ENCODE measurements at places on chromosomes 6 and 20.
A peak's percentile ranks its signal among the peaks of the same experiment; 100 is the strongest.

- H3K27me3 ChIP-seq = peaks cover 1% of the 10 kb centered on the region
- peaks cover 5% of the 10 kb centered on the region for H3K4me1 ChIP-seq
- no peak overlapping the region for H3K4me3 ChIP-seq
- H3K36me3 ChIP-seq = no peaks in the 10 kb centered on the region
Observed at GRCh38 chr6:125346201-125346925, 44.6 kb upstream of the HDDC2 start.

GRCh38 chr6:15554728-15555100, 108.1 kb downstream of the DTNBP1 start:
- no peak overlapping the region for H3K27ac ChIP-seq
- peaks cover 2% of the 10 kb centered on the region for H3K4me1 ChIP-seq

DNA sequence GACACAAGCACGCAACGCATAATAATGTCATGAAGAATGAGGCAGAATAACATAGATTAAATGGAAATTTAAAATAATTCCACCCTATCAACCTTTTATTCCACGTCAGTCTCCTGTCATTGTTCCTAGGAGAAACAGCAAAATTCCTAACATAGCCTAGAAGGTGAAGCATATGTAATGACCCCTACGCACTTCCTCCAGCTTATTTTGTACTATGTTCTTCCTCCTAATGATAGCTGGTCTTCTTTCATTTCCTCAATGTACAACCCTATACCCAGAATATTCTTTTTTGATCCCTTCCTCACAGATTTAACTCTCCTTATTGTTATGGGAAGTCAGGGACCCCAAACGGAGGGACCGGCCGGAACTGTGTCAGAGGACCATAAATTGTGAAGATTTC, 122.0 kb upstream of the CARMIL1 start:
- H3K4me1 ChIP-seq = no peaks in the 10 kb centered on the region
- H3K27ac ChIP-seq = no peak overlapping the region
- H3K27me3 ChIP-seq = no peaks in the 10 kb centered on the region
- no peak overlapping the region for H3K4me3 ChIP-seq
- no peak for DNase-seq

GRCh38 chr6:25387483-25387882, 108.3 kb downstream of the CARMIL1 start:
- H3K27me3 ChIP-seq = no peaks in the 10 kb centered on the region
- H3K4me1 ChIP-seq = peaks cover 13% of the 10 kb centered on the region
- H3K36me3 ChIP-seq = no peaks in the 10 kb centered on the region
- no peak overlapping the region for H3K4me3 ChIP-seq
- no peak overlapping the region for H3K27ac ChIP-seq

GRCh38 chr6:7631466-7631865, 41.5 kb downstream of the SNRNP48 start:
- H3K27ac ChIP-seq = no peak overlapping the region
- H3K36me3 ChIP-seq = no peaks in the 10 kb centered on the region
- H3K27me3 ChIP-seq = peaks cover 9% of the 10 kb centered on the region

- no peak overlapping the region for H3K4me3 ChIP-seq
- no peaks in the 10 kb centered on the region for H3K4me1 ChIP-seq
- H3K27ac ChIP-seq = no peak overlapping the region
- no peak for DNase-seq
- no peaks in the 10 kb centered on the region for H3K36me3 ChIP-seq
Observed at GRCh38 chr6:51901766-51902764, 185.3 kb downstream of the PKHD1 start.

GRCh38 chr6:138263963-138264362, 45.7 kb upstream of the PBOV1 start:
- no peaks in the 10 kb centered on the region for H3K36me3 ChIP-seq
- DNase-seq = no peak
- H3K4me3 ChIP-seq = no peak overlapping the region
- peaks cover 9% of the 10 kb centered on the region for H3K27me3 ChIP-seq
- H3K27ac ChIP-seq = no peak overlapping the region
- no peaks in the 10 kb centered on the region for H3K4me1 ChIP-seq

- no peak for DNase-seq
- H3K27me3 ChIP-seq = peaks cover 7% of the 10 kb centered on the region
- H3K36me3 ChIP-seq = no peaks in the 10 kb centered on the region
- no peak within 1 kb of the TSS for H3K4me3 ChIP-seq
- H3K27ac ChIP-seq = no peak within 1 kb of the TSS
Observed at GRCh38 chr20:62427172-62428001, at the start of gene RBBP8NL. Gene RBBP8NL, minus strand, starts transcription at chr20:62427539. Its CDS starts 7,892 bp downstream, at chr20:62419647.

DNA sequence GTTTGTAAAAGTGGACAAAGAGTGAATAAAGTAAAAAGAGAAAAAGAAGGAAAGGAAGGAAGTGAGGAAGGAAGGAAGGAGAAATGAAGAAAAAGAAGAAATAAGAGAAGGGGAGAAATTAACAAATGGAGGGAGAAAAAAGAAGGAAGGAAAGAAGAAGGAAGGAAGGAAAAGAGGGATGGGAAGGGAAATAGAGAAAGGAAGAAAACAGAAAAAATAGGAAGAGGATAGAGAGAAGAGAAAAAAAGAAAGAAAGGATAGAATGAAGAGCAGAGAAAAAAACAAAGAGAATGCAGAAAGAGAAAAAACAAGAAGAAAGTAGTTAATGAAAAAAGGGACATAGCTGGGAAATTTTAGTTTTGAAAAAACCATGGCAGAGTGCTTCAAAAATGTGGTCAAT, 361.8 kb downstream of the EPHA7 start:
- no peak overlapping the region for H3K4me3 ChIP-seq
- H3K36me3 ChIP-seq = no peaks in the 10 kb centered on the region
- H3K27ac ChIP-seq = no peak overlapping the region
- no peak for DNase-seq
- no peaks in the 10 kb centered on the region for H3K27me3 ChIP-seq

DNA sequence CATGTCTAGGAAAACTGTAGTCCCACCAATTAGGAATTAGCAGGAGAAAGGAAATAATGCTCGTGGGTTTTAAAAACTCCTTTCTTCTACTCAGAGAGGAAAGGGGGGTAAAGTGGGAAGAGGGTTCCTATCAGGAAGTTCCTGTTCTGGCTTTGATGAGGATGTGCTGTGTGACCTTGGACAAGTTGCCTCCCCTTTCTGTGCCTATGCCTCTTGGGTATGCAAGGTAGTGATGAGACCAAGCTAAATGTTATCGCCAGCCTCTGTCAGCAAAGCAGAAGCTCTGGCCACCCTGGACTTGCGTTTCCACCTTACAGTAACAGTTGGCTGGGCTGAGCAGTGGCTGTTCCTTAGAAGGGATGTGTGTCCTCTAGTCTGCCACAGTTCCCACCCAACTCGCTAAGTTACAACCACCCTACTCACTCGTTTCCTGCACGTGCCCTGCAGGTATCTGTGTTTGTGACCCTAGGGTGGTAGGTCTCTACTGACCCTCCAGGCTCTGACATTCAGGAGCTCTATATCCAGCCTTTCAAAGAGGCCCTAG, 110.0 kb downstream of the PREX1 start:
- peaks cover 87% of the 10 kb centered on the region for H3K4me1 ChIP-seq
- no peak for DNase-seq
- no peaks in the 10 kb centered on the region for H3K27me3 ChIP-seq
- H3K27ac ChIP-seq = peak overlapping the region; percentile 99
- H3K4me3 ChIP-seq = no peak overlapping the region

DNA sequence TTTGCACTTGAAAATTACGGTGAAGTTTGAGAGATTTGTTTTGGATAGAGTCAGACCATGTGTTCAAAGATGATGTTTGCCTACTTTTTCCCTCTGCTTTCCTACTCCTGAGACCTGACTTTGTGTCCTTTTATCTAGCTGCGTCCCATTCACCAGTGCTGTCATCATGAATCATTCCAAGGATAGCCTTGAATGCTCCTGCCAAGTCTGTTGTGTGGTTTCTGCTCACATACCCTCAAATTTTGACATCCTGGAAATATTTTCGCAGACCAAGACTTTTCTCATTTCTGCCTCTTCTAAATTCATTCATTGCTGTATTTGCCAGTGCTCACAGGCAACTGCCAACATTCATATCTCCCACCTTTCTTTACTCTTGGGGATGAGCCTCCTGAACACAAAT, 175.9 kb upstream of the SCGN start:
- no peak overlapping the region for H3K27ac ChIP-seq
- peaks cover 2% of the 10 kb centered on the region for H3K36me3 ChIP-seq
- no peak for DNase-seq
- H3K4me1 ChIP-seq = no peaks in the 10 kb centered on the region
- no peak overlapping the region for H3K4me3 ChIP-seq
- H3K27me3 ChIP-seq = no peaks in the 10 kb centered on the region

- no peak overlapping the region for H3K4me3 ChIP-seq
- H3K27me3 ChIP-seq = peaks cover 6% of the 10 kb centered on the region
- no peaks in the 10 kb centered on the region for H3K36me3 ChIP-seq
- no peaks in the 10 kb centered on the region for H3K4me1 ChIP-seq
- no peak for DNase-seq
- no peak overlapping the region for H3K27ac ChIP-seq
Observed at GRCh38 chr6:3568396-3569082, 111.7 kb upstream of the SLC22A23 start.

DNA sequence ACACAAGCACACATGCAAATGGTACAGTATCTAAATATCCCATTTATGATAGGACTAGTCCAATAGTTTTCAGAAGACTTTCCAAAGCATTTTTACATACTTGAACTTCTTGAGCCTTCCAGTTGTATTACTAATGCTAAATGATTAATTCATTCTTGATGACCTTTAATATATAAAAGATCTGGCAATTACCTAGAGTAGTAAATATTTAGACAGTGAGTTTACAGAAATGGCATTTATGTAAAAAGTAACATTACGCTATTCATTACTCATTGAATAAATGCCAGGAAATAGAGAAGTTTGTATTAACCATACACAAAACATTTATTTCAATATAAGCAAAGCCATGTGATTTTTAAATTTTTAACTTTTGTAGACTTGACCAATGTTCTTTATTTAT, 158.8 kb downstream of the DST start:
- H3K27me3 ChIP-seq = no peaks in the 10 kb centered on the region
- no peak for DNase-seq
- no peak overlapping the region for H3K27ac ChIP-seq
- peaks cover 4% of the 10 kb centered on the region for H3K36me3 ChIP-seq
- no peak overlapping the region for H3K4me3 ChIP-seq

GRCh38 chr6:31125162-31125561, 4.9 kb upstream of the CDSN start:
- H3K4me1 ChIP-seq = peaks cover 2% of the 10 kb centered on the region
- DNase-seq = no peak
- no peak overlapping the region for H3K27ac ChIP-seq
- peaks cover 2% of the 10 kb centered on the region for H3K27me3 ChIP-seq

DNA sequence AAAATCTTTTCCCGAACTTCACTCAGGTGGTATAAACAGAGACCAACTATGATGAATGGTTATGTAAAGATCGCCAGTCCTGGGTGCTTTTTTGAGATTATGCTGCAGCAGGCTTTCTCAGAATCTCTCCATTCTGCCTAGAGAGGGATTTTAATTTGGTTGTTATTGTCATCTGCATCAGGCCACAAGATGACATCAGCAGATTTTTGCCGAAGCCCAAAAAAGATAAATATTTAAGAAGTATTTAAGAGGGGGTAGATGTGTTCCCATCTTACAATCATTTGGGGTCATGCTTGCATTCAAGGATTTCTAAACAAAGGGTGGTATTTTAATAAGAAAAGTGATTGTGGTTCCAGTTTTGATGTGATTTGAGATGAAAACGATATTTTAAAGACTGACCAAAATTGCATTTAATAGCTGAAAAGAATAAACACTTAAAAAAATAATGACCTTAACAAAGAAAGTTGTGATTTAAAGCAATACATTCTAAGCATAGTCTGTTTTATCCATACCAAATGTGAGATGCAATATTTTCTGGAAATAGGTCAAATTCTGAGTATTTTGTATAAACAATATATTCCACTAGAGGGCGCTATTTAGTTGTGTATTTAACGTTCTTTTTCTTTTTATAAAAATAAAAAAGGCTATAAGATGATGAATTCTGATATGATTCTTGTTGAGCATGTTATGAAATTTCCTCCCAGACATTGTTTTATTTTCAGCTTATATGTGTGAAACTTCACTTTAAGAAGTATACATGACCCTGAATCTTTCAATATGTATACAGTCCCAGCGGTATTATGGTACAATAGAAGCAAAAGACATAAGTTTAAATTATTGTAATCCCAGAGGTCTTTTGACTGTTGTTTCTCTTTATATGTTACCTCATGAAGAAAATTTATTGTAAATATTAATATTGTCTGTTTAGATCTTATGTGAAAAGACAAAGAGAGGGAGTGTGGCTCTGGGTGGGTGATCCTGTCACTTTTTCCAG, 51.0 kb upstream of the ZFP64 start:
- no peaks in the 10 kb centered on the region for H3K36me3 ChIP-seq
- peaks cover 2% of the 10 kb centered on the region for H3K27me3 ChIP-seq
- H3K4me1 ChIP-seq = no peaks in the 10 kb centered on the region
- H3K27ac ChIP-seq = no peak overlapping the region
- no peak for DNase-seq

GRCh38 chr20:63969838-63970713, at the start of gene ZNF512B:
Gene ZNF512B, minus strand, starts transcription at chr20:63969930. Its CDS starts 1,980 bp downstream, at chr20:63967950.
- H3K27ac ChIP-seq = peak within 1 kb of the TSS; percentile 78
- H3K4me1 ChIP-seq = peaks cover 17% of the 10 kb centered on the region
- peak within 1 kb of the TSS; percentile 81 for H3K4me3 ChIP-seq
- DNase-seq = peak; percentile 67
- H3K27me3 ChIP-seq = no peaks in the 10 kb centered on the region
- H3K36me3 ChIP-seq = peaks cover 12% of the 10 kb centered on the region

DNA sequence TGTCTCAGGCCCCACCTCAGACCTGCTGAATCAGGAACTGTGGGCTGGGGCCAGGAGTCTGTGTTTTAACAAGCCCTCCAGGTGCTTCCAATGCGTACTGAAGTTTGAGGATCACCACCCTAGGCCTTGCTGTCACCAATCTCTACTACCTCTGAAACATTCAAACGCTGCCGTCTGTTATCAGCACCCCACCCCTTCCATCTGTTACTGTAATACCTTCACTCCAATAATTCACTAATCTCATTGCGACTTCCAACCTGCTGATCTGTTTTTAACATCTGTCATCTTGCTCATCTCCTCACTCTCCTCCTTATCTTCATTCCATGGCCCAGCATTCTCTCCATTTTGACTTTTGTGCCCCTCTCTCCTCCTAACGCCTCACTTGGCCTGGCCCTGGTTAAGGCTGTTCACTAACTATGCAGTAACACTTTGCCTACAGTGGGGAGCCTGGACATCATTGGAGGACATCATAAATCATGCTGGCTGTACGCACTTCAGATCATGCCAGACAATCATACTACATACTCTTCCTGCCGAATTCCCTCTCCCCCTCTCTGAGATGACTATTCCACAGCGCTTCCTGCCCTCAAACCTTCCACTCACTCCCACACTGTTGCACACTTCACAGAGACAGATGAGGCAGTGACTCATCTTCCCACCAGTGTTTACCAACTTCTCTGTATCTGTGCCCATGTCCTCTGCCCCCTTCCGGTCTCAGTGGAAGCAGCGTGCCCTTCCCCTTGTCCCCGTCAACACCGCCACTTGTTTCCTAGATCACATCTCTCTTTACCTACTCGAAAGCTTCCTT, 3.0 kb upstream of the GUCA1B start:
- peak; percentile 54 for DNase-seq
- H3K27ac ChIP-seq = no peak overlapping the region
- no peak overlapping the region for H3K4me3 ChIP-seq
- H3K36me3 ChIP-seq = peaks cover 21% of the 10 kb centered on the region

DNA sequence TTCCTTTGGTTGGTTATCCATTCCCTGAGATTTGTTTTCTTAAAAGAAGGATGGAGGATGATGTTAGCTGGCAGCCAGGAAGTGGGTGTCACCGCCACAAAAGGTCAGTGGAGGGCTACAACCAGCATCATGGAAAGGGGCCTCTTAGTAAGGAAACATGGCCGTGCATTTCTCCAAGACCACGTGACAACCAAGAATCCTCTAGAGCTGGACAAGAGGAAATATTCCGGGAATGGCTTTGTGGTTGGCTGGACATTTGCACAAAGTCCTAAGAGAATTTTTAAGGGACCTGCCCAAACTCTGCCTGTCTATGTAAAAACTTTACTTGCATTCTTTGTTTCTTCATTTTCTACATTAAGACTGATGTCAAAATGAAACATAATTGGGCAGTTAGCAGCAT, 399.9 kb upstream of the MARCKS start:
- H3K27me3 ChIP-seq = no peaks in the 10 kb centered on the region
- no peak overlapping the region for H3K27ac ChIP-seq
- H3K4me3 ChIP-seq = no peak overlapping the region
- H3K36me3 ChIP-seq = no peaks in the 10 kb centered on the region

Data from activated CD4-positive, alpha-beta memory T cell treated with anti-CD3 and anti-CD28 coated beads for 36 hours (primary cell).